Activated T-helper 1 cell treated with Interleukin-2 at 50 U/mL for 16 hours (primary cell): ENCODE measurements at places on chromosomes 7 and 10.

DNA sequence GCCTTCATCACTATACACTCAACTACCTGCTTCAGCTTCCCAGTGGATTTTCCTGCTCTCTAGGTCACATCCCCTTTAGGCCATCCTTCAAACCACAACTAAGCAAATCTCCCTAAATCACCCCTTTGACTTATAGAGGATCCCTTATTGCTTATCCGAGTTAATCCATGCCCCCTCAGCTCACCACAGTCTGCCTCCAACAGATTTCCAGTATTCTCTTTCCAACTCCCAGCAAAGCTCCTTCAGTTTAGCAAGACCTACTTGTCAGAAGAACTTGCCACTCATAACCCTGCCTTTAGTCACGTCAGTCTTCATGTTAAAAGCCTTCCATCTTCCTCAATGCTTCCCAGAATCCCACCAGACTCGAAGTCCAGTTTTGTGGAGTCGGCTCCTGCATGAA lies 38.6 kb downstream of the RAPGEF5 start:
- no peak for DNase-seq

DNA sequence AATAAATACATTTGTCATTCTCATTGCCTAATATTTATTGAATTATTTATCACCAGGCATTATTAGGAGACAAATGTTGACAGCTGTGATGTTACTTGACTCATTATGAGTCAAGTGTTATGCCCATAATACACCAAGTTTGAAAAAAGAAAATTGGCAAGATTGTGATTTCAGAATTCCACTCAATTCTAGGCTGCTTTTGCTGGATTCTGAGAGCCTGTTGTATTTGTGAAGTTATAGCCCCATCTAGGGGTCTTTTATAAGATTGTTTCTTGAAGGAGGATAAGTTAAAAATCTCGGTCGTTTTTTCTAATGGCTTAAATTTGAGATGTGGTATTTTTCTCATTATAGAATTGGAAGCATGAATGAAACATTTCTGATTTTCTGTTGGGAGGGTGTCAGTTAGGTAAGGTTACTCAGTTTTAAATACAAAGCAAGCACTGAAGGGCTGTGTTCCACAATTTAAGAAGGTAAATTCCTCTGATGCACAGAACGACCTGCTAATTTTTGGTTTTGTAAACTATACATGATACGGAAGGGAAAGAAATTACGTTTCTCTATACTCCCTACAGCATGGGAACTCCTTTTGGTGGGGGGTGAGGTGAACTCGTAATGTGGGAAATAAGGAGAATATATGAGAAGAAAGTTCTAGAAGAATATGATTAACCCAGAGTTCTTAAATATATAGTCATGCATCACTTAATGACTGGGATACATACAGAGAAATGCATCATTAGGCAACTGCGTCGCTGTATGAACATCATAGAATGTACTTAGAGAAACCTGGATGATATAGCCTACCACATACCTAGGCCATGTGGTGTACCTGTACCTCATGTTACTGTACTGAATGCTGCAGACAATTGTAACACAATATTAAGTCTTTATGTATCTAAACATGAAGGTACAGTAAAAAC lies 2.6 kb downstream of the STK31 start:
- DNase-seq: no peak

- DNase-seq: no peak
Observed at GRCh38 chr7:74554178-74554577, 100.5 kb downstream of the GTF2IRD1 start.

GRCh38 chr10:130015075-130015695 lies 51.1 kb upstream of the EBF3 start:
- no peak for DNase-seq

DNA sequence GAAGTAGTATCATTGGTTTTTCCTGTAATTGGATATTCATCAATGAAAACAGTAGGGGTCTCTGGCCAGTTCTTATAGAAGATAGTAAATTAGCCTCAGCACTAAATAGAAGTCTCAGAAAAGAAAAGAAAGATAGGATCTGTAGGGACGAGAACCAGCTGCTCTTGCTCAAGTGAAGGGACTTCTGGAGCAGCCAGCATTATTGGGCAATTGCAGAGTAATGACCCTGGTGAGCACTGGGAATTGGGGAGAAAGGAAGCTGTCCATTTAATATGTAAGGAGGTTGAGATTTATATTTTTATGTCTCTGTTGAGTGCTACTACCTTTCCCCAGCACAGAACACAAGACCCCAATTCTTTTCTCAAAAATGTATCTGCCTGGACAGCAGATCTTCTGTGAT lies 61.2 kb upstream of the WNT16 start:
- DNase-seq: no peak

GRCh38 chr10:104340641-104341040 lies 2.4 kb upstream of the ITPRIP start:
- no peak for DNase-seq

DNA sequence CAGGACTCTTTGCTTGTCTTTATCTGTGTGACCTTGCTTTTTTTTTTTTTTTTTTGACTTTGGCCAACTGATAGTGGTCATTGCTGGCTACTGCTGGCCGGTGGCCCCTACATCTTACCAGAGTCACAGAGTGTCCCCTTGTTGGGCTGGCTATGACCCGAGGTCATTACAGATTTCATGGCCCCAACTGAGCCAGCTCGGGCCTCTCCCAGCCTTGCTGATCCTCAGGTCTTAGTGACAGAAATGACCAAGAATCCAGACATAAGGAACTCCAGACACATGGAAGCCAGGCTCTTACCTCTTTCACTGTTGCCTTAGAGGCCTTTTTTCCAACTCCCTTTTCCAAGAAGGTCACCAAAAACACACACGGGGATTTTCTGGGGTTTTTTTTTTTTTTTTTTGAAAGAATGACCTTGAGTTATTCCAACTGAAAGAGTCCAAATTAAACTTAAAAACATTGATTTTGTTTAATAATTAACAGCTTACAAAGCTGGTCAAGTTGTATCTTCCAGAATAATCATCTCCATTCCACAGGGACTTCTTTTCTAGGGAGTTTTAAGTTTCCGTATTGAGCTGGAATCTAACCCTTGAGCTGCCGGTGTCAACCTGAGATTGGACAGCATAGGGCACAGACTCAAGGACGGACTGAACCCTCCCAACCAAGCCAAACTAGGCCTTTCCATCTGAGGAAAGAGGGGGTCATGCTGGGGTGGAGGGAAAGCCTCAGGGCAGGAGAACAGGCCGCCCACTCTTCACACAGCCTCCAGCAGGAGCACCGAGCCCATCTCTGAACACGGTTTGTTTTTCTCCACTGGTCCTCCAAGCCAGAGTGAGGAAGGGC lies 43.8 kb downstream of the PIK3AP1 start:
- DNase-seq: no peak

- no peak for DNase-seq
Observed at GRCh38 chr7:124597509-124597908, 168.1 kb downstream of the GPR37 start.

GRCh38 chr10:77421591-77421990 lies 216.0 kb downstream of the KCNMA1 start:
- DNase-seq: no peak

- no peak for DNase-seq
Observed at GRCh38 chr10:132366006-132366405, 31.0 kb upstream of the PWWP2B start.
